SHP77 treated with DMSO at 0.1 percent for 48 hours (cell line): ENCODE measurements at places on chromosomes 13 and 19.

GRCh38 chr13:92829930-92830329 lies 396.7 kb upstream of the GPC6 start:
- DNase-seq = no peak

- peak; percentile 20 for DNase-seq
These were observed at the start of gene TGFB1 for GRCh38 chr19:41353466-41354342. Gene TGFB1, minus strand, starts transcription at chr19:41353922. Its CDS starts 878 bp downstream, at chr19:41353044.

GRCh38 chr13:48978942-48979601 lies 3.4 kb downstream of the FNDC3A start:
- DNase-seq = no peak

GRCh38 chr13:20446900-20447299 lies 78.8 kb downstream of the CRYL1 start:
- DNase-seq = no peak

DNA sequence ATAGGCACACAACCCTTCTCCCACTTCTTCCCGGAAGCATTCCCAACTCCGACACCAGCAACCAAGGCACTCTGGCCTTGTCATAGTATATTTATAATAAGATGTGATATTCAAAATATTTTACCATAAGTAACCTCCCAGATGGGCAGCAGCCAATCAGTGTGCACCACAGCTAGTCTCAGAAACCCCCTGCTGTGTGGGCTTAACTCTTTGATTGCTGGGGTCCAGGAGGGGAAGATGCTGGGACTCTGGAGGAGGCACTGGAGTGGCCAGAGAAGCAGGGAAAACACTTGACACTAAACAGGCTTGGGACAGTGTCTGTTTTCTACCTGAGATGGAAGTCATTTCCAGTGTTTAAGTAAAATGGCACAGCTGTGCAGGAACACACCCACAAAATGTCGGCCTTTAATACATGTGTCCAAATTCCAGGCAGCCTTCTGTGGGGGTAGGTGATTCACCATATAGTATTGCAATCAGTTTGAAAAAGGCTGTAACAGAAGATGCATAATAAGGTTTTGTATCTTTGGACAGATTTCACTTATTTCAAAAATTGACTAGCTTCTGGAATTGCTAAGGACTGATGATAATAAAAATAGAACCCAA lies 100.7 kb downstream of the MBNL2 start:
- no peak for DNase-seq

DNA sequence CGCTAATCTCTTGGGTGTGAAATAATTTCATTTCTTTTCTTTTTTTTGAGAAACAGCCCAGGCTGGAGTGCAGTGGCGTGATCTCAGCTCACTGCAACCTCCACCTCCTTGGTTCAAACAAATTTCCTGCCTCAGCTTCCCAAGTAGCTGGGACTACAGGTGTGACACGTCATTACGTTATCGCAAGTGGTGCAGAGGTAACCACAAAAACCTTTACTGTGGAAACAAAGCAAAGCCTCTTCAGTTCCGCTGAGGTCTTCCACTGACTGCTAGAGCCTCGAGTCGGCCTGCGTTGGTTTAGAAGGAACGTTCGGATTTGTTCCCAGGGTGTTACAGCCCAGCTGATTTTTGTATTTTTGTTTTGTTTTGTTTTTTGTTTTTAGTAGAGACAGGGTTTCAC lies 2.0 kb upstream of the ZNF784 start:
- DNase-seq = no peak

GRCh38 chr13:78832461-78832860 lies 173.5 kb upstream of the OBI1 start:
- DNase-seq = peak; percentile 3

DNA sequence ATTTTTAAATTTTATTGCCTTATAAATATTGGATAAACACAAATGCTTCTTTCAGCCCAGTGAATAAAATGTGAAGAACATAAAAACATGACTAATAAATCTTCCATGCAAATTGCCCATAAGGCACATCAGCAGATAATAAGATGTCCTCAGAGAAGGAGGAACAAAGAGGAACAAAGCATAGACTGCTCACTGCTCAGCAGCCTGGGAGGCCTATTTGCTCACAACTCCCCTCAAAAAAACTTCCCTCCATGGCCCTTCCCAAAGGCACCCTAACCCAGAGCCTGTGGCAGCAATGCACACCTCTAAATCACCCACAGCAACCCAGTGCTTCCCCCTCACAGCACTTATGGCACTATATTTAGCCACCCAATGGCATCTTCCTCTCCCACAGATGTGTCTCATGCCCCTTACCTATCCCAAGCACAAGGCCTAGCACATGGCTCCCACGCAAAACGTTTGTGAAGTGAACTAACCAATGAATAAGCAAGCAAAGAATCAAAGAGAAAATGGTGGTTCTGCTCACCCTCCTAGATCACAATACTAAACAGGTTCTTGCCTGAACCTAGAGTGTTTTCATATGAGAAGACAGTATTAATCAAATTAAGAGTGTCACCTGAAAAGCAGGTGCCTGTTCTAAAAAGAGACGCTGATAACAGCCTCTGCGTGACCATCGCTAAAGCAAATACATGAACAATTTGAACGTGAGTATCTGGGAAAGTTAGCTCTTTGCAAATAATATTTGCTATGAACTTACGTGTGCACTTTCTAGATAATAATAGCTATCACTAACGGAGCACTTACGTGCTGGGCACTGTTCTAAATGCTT lies 96.9 kb downstream of the TBC1D4 start:
- DNase-seq = peak; percentile 43

DNA sequence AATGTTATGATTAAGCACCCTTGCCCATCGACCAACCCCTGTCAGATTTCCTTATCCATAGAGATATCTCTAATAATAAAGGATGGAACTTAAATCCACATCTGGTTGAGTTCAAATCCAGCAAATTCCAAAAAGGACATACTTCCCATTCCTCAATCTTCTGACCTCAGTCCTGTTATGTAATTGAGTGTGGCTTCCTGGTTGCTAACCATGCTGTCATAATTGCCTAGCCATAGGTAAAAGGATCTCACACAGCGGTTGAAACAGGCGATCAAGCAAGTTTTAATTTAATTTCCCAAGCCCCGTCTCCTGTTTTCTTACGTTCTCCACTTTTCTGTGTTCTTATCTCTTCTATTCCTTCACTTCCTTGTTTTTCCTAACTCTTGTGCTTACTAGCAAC lies 550.3 kb downstream of the GPC6 start:
- no peak for DNase-seq

GRCh38 chr13:111282425-111282824 lies 38.0 kb upstream of the TEX29 start:
- no peak for DNase-seq

DNA sequence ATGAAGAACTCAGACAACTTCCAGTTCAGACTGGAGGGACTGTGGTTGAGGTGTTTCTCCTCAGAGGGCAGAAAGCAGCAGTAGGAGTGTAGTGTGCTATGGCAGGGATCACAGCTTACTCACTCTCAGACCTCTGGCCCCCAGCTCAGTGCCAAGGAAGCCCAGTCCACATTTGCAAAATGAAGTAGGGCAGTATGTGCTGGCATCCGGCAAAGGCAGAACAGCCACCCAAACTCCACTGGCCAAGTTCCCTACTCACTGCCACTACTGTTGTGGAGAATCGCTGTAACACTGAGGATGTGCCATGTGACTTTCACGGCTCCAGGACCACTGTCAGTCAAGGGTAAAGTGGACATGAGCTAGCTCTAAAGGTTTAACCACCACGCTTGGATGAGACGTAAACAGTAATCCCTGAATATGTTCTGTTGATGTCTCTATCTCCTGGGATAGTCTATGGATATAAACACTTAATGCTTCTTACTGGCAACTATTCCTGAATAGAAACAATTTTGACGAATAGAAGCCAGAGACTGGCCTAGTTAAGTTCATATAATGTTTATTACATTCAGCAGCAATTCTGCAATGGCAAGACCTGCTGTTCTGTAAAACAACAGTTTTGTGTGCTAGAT lies 67.0 kb upstream of the SLC15A1 start:
- no peak for DNase-seq

- DNase-seq = no peak
These were observed 767 bp upstream of the ZNF793 start for GRCh38 chr19:37505958-37506386.

- DNase-seq = no peak
These were observed 24.7 kb upstream of the GPR183 start for GRCh38 chr13:99331881-99332293.

DNA sequence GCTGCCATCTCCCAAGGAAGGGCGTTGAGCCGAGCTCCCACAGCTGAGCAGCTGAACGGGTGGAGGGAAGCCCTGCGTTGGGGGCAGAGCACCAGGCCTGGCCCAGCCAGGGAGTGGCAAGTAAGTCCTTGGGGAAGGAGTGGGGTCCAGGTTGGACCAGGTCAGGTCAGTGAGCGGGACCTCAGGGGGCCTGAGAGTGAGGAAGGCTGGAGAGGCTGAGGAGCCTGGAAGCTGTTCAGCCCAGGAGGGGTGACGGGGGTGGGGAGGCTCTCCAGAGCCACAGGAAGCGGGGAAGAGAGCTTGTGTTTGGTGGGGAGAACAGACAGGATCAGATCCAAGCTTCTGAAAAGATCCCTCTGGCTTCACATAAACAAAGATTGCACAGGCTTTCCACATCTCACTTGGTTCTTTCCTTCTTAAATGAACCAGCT lies 55.4 kb upstream of the ATP12A start:
- no peak for DNase-seq

DNA sequence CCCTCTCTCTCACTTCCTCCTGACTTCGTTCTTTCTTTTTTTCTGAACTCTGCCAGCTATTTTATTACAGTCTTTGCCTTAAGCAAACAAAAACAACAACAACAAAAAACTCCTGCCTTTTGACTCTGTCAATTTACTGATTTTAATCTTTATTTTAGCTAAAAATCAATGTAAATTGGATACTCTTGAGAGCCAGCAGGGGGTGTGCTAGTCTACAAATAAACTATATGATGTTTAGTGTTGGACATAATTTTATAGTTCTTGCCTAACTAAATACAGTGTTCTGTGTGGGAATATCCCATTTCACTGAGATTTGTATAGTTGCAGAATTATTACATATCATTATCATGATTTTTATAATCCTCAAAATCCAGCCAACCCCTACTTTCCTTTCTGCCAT lies 1199.9 kb upstream of the SPRY2 start:
- DNase-seq = no peak

GRCh38 chr13:111537115-111537728 lies 216.8 kb downstream of the TEX29 start:
- no peak for DNase-seq

DNA sequence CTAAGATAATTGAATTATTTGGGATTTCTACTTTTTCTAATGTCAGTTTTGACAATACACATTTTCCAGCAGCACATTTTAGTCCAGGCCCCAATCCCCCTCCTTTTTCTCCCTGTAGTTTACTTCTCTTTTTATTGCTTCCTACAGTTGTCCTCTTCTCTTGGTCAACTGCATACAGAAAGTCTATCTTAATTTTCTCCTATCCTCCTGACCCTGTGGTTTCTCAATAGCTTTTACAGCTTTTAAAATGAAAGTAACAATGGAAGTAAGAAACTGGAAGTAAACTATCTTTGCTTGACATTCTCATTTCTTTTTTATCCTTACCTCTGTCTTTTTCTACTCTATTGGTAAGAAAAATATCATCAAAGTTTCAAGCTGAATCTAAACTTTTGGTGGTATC lies 106.5 kb upstream of the OXGR1 start:
- DNase-seq = no peak

- no peak for DNase-seq
These were observed 70.7 kb downstream of the EPS15L1 start for GRCh38 chr19:16400911-16401591.

DNA sequence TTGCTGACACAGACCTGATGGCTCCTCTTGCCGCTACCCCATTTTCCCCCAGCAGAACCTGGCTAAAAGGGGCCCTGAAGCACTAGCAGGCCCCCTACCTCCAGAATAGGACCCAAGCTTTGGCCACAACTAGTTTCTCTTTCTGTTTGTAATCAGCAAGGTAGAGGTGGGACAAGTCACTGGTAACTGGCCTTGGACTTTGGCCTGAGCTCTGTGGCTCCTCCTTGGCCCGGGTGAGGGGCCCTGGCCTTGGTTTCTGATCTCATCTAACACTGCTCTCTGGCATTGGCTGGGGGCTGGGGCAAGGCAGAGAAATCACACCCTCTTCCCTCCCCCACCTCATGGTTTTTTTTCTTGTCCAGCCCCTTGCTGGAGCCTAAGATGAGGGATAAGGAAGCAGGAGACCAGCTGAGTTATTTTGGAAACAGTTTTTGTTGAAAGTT lies 2.1 kb downstream of the CALM3 start:
- DNase-seq = no peak

GRCh38 chr13:93190006-93190405 lies 36.6 kb upstream of the GPC6 start:
- no peak for DNase-seq

DNA sequence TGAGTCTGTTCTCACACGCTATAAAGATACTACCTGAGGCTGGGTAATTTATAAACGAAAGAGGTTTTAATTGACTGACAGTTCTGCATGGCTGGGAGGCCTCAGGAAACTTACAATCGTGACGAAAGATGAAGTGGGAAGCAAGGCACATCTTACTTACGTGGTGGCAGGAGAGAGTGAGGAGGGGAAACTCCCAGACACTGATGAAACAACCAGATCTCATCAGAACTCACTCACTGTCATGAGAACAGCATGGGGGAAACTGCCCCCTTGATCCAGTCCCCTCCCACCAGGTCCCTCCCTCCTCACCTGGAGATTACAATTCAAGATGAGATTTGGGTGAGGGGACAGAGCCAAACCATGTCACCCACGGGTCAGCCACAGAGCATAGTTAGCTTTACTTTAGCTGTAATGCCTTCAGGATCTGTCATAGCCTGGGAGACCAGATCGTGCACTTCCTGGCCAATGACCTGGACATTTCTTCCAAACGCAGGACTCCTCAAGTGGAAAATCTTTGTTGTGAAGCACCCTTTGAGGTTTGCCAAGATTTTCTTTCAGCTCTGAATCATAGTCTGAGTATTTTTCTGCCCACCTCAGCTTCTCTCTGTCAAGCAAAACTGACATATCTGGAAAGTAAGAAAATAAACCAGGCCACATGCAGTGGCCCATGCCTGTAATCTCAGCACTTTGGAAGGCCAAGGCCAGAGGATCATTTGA lies 25.2 kb upstream of the HIF3A start:
- DNase-seq = no peak

DNA sequence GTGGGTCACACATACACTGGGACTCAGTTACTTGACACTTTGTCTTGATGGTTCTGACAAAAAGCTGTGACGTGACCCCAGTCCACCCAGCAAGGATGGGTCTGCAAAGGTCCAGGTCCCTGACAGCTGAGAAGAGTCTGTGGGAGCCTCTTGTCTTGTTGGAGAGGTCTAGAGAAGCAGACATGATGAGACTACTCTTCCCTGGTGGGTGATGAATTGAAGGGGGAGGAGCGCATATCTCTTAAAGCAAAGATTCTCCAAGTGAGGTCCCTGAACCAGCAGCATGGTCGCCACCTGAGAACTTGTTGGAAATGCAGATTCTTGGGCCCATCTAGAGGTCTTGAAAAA lies 78.5 kb upstream of the MEDAG start:
- DNase-seq = no peak
